ENCODE measurements at places on chromosomes 13 and 19. TPM values are rescaled to one million over a fixed set of nuclear protein-coding genes. Genes with fewer than 3 reads are reported as not detected.

RNASEH2B gene
- total RNA-seq = 36.9 TPM

GRCh38 chr13:40149611-40150274, 494.3 kb downstream of the COG6 start:
- H3K36me3 ChIP-seq = no peaks in the 10 kb centered on the region
- no peak overlapping the region for H3K4me3 ChIP-seq
- H3K27me3 ChIP-seq = no peaks in the 10 kb centered on the region
- DNase-seq = peak; percentile 68
- H3K4me1 ChIP-seq = peaks cover 12% of the 10 kb centered on the region

- no peak overlapping the region for H3K4me3 ChIP-seq
- no peaks in the 10 kb centered on the region for H3K27me3 ChIP-seq
- no peak for DNase-seq
- H3K27ac ChIP-seq = no peak overlapping the region
- H3K4me1 ChIP-seq = peaks cover 13% of the 10 kb centered on the region
Measured at GRCh38 chr19:34925278-34925855, 1.3 kb upstream of the ZNF30 start.

ATP13A1 gene
- 62.1 TPM for total RNA-seq

DNA sequence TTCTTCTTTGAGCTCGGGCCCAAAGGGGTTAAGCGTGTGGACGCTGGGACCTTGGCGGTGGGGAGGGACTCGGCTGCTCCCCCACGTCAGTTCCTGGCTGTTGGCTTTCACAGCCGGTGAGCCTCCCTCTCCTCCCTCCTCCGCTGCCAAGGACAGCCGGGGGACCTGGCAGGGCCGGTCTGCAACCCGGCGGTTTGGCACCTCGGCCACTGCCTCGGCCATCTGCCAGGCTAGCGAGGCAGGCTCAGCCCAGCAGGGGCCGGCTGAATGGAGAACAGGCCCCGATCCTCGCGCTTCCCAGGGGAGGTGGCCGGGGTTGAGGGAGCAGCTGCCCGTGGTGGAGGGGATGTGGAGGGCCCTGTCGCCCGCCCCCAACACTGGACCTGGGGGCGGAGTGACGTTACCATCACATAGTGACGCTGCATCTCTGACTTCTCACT, 5.0 kb downstream of the TLE5 start:
- H3K27me3 ChIP-seq = no peaks in the 10 kb centered on the region
- H3K27ac ChIP-seq = peak overlapping the region; percentile 75
- peaks cover 61% of the 10 kb centered on the region for H3K4me1 ChIP-seq
- H3K36me3 ChIP-seq = peaks cover 69% of the 10 kb centered on the region
- peak overlapping the region; percentile 6 for H3K4me3 ChIP-seq
- peak; percentile 90 for DNase-seq

DNA sequence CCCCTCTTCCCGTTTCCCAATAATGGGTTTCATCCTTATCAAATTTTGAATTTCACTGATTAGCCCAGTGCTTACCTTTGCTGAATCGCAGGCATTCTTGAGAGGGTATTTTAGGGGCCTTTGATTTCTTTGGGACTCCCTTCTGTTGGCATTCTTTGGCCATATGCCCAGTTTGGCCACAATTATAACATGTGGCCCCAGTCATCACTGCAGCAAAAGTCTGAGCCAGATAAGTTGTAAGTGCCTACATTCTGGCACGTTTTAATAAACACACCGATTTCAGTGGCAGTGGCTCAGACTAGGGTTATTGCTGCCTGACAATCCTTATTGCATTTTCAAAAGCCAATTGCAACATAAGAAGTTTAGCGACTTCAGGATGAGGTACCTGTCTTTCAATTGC, 41.4 kb downstream of the ZNF726 start:
- H3K4me1 ChIP-seq = no peaks in the 10 kb centered on the region
- no peak for DNase-seq

- H3K27ac ChIP-seq = no peak overlapping the region
- H3K27me3 ChIP-seq = no peaks in the 10 kb centered on the region
- DNase-seq = no peak
- H3K4me3 ChIP-seq = no peak overlapping the region
Measured at GRCh38 chr13:23175920-23176319, 4.9 kb upstream of the SGCG start.

DNA sequence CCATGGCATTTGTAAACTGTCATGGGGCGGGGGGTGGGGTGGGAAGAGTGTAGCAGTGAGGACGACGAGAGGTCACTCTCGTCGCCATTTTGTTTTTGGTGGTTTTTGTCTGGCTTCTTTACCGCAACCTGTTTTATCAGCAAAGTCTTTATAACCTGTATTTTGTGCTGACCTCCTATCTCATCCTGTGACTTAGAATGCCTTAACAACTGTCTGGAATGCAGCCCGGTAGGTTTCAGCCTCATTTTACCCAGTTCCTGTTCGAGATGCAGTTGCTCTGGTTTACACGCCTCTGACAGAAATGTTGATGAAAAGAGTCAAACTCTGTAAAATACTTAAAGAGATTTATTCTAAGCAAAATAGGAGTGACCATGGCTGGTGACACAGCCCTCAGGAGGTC, 852.0 kb downstream of the DACH1 start:
- no peaks in the 10 kb centered on the region for H3K27me3 ChIP-seq
- DNase-seq = no peak

DNA sequence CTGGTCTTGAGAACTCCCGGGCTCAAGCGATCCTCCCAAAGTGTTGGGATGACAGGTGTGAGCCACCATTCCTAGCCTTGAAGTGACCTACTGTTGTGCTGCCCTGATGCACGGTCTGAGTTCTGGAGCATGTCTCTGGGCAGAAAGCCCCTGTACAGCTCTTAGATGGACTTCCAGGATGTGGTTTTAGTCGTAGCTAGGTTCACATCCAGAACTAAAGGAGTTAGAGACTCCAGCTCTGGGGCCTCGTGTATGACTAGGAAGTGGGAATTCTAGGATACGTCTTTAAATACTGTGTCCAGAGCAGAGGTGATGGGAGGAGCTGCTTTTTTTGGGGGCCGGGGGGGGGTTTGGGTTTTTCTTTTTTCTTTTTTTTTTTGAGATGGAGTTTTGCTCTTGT, 12.2 kb downstream of the UPF1 start:
- DNase-seq = no peak
- H3K27me3 ChIP-seq = no peaks in the 10 kb centered on the region
- no peak overlapping the region for H3K4me3 ChIP-seq
- no peaks in the 10 kb centered on the region for H3K4me1 ChIP-seq
- H3K27ac ChIP-seq = no peak overlapping the region

- H3K27ac ChIP-seq = no peak overlapping the region
- H3K4me1 ChIP-seq = no peaks in the 10 kb centered on the region
- no peak for DNase-seq
- no peak overlapping the region for H3K4me3 ChIP-seq
- H3K36me3 ChIP-seq = no peaks in the 10 kb centered on the region
- no peaks in the 10 kb centered on the region for H3K27me3 ChIP-seq
Measured at GRCh38 chr13:65921933-65922332, 1308.2 kb downstream of the PCDH9 start.

- H3K4me3 ChIP-seq = no peak overlapping the region
- H3K4me1 ChIP-seq = no peaks in the 10 kb centered on the region
- peaks cover 44% of the 10 kb centered on the region for H3K36me3 ChIP-seq
- no peak overlapping the region for H3K27ac ChIP-seq
- H3K27me3 ChIP-seq = no peaks in the 10 kb centered on the region
Measured at GRCh38 chr19:6450166-6450565, 9.4 kb downstream of the SLC25A23 start.

RGCC gene
- total RNA-seq = 94.8 TPM

ZNF433 gene
- total RNA-seq = 5.5 TPM

ZNF784 gene
- total RNA-seq = 7.8 TPM

GRCh38 chr13:98204546-98204945, 27.5 kb upstream of the RNF113B start:
- no peaks in the 10 kb centered on the region for H3K27me3 ChIP-seq
- no peaks in the 10 kb centered on the region for H3K4me1 ChIP-seq
- H3K4me3 ChIP-seq = no peak overlapping the region
- H3K27ac ChIP-seq = no peak overlapping the region

DNA sequence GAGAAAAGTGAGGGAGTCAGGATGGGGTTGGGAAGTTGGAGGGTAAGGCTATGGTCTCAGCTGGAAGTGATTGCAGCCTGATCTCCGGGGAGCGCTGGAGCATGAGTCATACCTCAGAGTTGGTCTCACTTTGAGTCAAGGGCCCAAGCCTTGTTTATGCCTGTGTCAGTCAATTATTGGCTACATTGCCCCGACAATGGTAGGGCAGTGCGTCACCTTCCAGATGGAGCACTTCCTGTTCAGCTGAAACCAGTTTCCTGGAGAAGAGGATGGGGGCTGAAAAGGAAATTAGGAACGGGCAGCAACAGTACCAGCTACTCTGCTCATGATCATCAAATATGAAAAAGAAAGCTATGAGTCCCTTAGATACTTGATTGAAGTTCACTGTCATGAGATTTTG, 60.4 kb downstream of the ADGRE1 start:
- DNase-seq = no peak
- no peaks in the 10 kb centered on the region for H3K27me3 ChIP-seq
- H3K4me1 ChIP-seq = no peaks in the 10 kb centered on the region
- no peak overlapping the region for H3K27ac ChIP-seq
- no peaks in the 10 kb centered on the region for H3K36me3 ChIP-seq

GRCh38 chr13:39385621-39386231, 217.3 kb downstream of the LHFPL6 start:
- H3K4me1 ChIP-seq = no peaks in the 10 kb centered on the region
- H3K27me3 ChIP-seq = no peaks in the 10 kb centered on the region

GRCh38 chr19:17249887-17250548, 4.3 kb upstream of the NR2F6 start:
- H3K27me3 ChIP-seq = no peaks in the 10 kb centered on the region
- H3K27ac ChIP-seq = no peak overlapping the region
- H3K36me3 ChIP-seq = no peaks in the 10 kb centered on the region
- DNase-seq = no peak
- H3K4me3 ChIP-seq = no peak overlapping the region
- peaks cover 14% of the 10 kb centered on the region for H3K4me1 ChIP-seq

ZNF563 gene
- total RNA-seq = 4.7 TPM

ZNF560 gene
- total RNA-seq = not detected

- H3K36me3 ChIP-seq = no peaks in the 10 kb centered on the region
- DNase-seq = no peak
- H3K27ac ChIP-seq = no peak overlapping the region
- no peak overlapping the region for H3K4me3 ChIP-seq
Measured at GRCh38 chr13:62512194-62513141, 1096.8 kb upstream of the PCDH20 start.

DNA sequence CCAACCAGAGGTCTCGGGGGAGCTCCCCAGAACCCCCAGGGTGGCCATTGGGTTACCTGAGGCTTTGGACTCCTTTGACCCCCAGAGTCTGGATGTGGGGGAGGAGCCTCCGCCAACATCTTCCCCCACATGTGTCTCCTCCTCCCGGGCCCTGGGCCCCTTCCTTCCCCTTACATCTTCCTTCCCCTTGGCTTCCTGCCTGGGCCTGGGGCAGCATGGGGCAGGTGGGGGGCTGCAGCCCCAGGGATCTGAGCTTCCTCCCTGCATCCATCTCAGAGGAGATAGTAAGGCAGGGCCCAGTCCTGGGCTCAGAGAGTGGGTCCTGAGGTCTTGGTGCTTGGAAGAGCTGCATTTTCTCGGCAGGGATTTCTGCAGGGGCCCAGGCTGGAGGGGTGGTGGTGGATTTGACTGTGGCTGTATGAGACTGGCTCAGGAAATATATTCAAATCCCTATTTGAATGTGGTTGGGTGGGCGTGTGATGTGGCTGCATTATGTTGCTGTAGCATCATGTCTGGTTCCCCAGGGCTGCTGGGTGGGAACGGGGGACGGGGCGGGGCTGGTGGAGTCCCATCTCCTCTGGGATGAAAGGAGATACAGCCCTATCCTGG, 919 bp downstream of the VAV1 start:
- H3K27ac ChIP-seq = no peak overlapping the region
- H3K36me3 ChIP-seq = no peaks in the 10 kb centered on the region
- no peaks in the 10 kb centered on the region for H3K27me3 ChIP-seq
- peak overlapping the region; percentile 44 for H3K4me3 ChIP-seq

- no peak for DNase-seq
- H3K4me1 ChIP-seq = peaks cover 47% of the 10 kb centered on the region
- peak overlapping the region; percentile 68 for H3K27ac ChIP-seq
- peak overlapping the region; percentile 63 for H3K4me3 ChIP-seq
- peaks cover 19% of the 10 kb centered on the region for H3K27me3 ChIP-seq
Measured at GRCh38 chr19:45601115-45601514, 897 bp downstream of the GPR4 start.

- H3K36me3 ChIP-seq = no peaks in the 10 kb centered on the region
- peak overlapping the region; percentile 20 for H3K4me3 ChIP-seq
- H3K27ac ChIP-seq = peak overlapping the region; percentile 50
- no peaks in the 10 kb centered on the region for H3K4me1 ChIP-seq
- DNase-seq = peak; percentile 82
Measured at GRCh38 chr19:17292301-17293074, 10.7 kb downstream of the ABHD8 start.

DNA sequence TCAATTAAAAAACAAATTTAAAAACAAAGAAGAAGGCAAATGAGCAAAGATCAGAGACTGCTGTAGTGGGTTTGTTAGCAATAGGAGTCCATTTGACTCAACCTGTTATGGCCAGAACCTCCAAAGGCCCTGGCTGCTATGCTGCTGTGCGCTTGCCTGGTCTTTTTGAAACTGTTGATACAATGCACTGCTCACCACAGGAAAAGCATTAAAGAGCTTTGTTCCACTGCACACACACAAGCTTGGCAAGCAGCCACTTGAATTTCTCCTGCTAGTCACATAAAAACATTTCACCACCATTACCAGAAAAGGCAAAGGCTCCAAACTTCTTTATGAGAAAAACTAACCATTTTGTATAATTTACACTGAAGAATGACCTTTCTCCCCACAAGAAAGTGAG, 132.2 kb downstream of the FREM2 start:
- no peaks in the 10 kb centered on the region for H3K27me3 ChIP-seq
- H3K36me3 ChIP-seq = no peaks in the 10 kb centered on the region
- H3K4me3 ChIP-seq = no peak overlapping the region
- no peak overlapping the region for H3K27ac ChIP-seq
- no peak for DNase-seq
- no peaks in the 10 kb centered on the region for H3K4me1 ChIP-seq

HCST gene
- 3.3 TPM for total RNA-seq

DNA sequence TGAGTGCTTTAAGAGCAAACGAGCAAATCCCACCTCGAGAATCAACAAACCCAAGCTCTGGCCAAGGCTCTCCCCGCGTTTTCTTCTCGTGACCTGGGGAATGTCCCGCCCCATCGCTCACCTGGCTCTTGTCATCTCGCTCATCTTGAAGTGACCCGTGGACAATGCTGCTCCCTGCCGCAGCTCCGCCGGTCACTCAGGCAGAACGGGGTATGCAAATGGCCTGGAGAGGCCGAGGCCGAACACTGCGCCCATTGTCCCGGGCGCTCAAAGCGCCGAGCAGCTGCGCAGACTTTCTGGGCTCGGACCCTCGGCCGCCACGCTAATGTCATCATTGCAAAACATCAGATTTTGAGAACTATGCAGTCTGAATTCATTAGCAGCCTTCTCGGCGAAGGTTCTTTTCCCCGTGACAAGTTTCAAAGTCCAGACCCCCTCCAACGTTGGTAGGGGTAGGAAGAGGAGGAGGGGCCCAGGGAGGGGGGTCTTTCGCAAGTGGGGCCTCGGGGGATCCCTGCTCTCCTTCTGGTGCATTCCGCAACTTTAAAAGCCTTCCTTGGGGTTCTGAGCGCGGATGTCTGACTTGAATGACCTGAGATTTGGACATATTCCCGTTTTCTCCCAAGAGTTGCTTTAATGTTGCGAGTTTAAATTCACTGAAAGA, 39.7 kb downstream of the SOX1 start:
- no peak overlapping the region for H3K4me3 ChIP-seq
- DNase-seq = peak; percentile 18
- H3K4me1 ChIP-seq = peaks cover 26% of the 10 kb centered on the region
- no peaks in the 10 kb centered on the region for H3K27me3 ChIP-seq
- H3K27ac ChIP-seq = no peak overlapping the region
